Right ventricle myocardium inferior (tissue), 1 donor: ENCODE measurements at places on chromosomes 4 and X. TPM values are rescaled to one million over a fixed set of nuclear protein-coding genes. Genes with fewer than 3 reads are reported as not detected.

The CD38 gene
- total RNA-seq, result 2.2 TPM

The CPLX1 gene
- total RNA-seq, result 3.1 TPM

The CCDC158 gene
- 0.16 TPM for total RNA-seq

The DYNLT3 gene
- 16.8 TPM for total RNA-seq

The PDHA2 gene
- not detected for total RNA-seq

The KCND1 gene
- total RNA-seq, result 0.68 TPM

The ERVMER34-1 gene
- 5.3 TPM for total RNA-seq

GRCh38 chr4:128863312-128864075 lies 54.0 kb downstream of the JADE1 start:
- DNase-seq, result no peak

GRCh38 chrX:146907391-146908240 lies 93.1 kb upstream of the CXorf51A start:
- peak; percentile 18 for DNase-seq

DNA sequence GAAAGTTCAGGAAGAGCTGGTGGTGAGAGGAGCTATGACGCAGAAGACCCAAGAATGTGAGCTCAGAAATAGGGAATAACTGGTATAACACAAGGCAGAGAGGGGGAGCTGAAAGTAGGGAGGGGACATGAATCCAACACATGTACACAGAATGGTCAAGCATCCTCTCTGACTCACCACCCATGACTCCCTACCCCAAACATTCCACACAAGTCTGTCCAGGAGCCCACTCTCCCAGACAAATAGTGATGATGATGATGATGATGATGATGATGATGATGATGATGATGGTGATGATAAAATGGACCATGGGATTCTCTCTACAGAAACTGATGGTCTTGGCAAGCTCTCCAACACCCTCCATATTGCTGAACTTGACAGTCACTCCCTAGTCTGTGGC lies 46.4 kb downstream of the NAT8L start:
- DNase-seq, result no peak

DNA sequence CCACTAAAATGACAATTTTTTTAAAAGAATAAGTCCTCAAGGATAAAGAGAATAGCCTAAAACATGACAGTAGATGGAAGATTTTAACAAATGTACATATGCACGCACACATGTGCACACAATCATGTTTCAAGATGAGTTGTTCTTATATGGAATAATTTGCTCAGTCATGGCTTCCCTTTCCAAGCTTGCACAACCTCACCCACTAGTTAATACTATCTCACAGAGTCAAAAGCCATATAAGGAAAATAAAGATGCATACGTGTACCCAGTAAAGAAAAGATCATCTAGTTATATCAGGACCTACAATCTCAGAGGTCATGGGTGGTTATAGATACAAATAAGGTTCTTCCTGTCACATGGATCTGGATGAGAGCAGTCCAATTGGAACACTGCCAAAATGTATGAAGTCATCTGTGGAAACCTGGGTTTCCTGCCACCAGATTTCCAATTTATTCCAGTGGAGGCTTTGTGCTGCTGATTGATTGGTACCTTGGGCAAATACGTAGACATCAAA lies 56.1 kb downstream of the FAM13A start:
- DNase-seq, result no peak

- DNase-seq, result no peak
Observed at GRCh38 chrX:44432641-44433040, 89.2 kb upstream of the EFHC2 start.

GRCh38 chr4:16758255-16758654 lies 140.2 kb downstream of the LDB2 start:
- DNase-seq, result no peak

DNA sequence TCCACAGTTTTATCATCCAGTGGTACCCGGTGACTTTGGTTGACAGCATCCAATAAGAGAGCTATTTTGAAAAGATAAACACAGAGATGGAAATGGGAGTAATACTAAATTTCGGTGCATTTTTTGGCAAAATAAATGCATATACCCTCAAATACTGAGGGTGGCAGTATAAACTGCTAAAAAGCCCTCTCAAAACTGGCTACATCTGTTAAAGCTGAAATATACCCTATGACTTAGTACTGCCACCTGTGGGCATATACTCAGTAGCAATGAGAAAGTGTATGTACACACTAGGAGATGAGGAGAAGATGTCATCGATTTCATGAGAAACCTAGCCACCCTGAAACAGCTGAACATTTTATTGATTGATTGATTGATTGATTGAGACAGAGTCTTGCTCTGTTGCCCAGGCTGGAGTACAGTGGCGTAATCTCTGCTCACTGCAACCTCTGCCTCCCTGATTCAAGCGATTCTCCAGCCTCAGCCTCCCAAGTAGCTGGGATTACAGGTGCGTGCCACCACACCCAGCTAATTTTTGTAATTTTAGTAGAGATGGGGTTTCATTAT lies 12.2 kb upstream of the TMEM128 start:
- no peak for DNase-seq

DNA sequence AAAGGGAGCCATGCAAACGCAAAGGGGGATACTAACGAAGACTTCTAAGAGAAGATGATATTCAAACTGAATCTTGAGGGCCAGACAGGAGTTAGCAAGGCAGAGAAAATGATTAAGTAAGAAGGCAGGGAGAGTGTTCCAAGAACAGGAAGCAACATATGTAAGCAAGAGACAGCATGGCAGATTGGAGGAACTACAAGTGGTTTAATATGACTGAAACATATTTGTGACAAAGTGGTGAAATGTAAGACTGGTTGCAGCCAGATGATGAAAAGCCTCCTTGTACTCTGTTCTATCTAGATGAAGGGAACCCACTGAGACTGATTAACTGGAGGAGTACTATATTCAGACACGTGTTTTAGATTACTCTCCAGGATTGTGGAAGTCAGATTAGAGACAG lies 116.6 kb upstream of the DIAPH2 start:
- no peak for DNase-seq

- DNase-seq, result no peak
Observed at GRCh38 chr4:169154121-169154520, 116.6 kb downstream of the SH3RF1 start.

- no peak for DNase-seq
Observed at GRCh38 chr4:78665216-78665770, 110.9 kb upstream of the BMP2K start.

DNA sequence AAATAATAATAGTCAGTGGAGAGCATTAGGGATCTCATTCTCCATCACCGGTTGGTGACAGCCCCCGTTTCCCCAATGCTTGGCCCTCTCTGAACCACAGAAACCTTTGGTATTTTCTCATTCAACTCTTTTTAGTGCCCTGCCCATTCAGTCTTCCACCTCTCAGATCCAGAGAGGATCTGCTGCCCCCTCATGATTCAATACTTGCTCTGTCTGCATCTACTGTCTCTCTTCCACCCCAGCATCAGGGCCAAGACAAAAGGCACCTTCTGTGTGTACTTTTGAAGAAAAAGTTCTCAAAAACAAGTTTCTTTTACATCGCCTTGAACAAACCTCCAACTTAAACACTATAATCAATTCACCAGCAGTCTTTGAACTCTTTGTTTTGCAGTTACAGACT lies 19.3 kb downstream of the CLTRN start:
- DNase-seq, result no peak

- DNase-seq, result no peak
Observed at GRCh38 chr4:105894660-105895582, at the start of gene NPNT. Gene NPNT, plus strand, starts transcription at chr4:105895471. Its CDS starts 182 bp downstream, at chr4:105895653.

GRCh38 chr4:164087733-164088132 lies 593.2 kb downstream of the TMA16 start:
- DNase-seq, result no peak

GRCh38 chrX:103417933-103418332 lies 41.6 kb downstream of the BEX3 start:
- no peak for DNase-seq

- DNase-seq, result no peak
Observed at GRCh38 chr4:102503301-102503746, 2.2 kb downstream of the NFKB1 start.

- DNase-seq, result no peak
Observed at GRCh38 chrX:119189115-119189514, 47.0 kb upstream of the PGRMC1 start.
